ENCODE measurements at places on chromosomes 2 and 18.

- no peak for DNase-seq
Measured at GRCh38 chr2:33484042-33484621, 7.7 kb downstream of the RASGRP3 start.

DNA sequence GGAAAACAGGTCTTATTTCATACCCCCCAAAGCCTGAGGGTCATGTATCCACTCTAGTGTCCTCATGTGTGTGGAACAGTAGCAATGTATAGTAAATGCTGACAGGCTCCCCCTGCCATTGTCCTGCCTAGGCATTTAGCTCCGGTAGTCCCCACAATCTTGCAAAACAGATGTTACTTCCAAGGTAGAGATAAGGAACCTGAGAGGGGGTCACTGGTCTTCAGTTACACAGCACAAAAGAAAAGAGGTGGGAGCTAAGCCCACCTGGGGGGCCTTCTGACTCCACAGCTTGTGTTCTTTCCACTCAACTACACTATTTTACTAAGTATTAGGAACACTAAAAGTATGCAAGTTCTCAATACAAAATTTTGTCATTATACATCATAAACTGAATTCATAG, 17.4 kb upstream of the FECH start:
- no peak for DNase-seq

GRCh38 chr2:159617100-159617499, 752 bp upstream of the BAZ2B start:
- no peak for DNase-seq

DNA sequence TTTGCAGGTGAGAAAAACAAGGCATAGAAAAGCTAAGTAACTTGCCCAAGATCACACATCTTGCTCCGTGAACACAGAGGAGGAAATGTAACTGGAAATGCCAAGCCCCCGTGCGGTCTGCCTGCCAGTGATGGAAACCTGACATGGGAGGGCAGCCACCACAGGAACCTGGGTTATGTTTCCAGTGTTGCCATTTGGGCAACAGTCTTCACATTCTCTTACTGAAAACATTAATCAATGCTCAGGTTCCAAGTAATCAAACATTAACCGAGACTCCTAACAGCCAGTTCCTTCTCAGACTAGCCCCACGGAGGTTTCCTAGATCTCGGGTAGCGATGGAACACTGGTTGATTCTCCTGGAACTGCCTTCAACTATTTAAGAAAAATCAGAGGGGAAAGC, 2.5 kb downstream of the TGFA start:
- DNase-seq = no peak

DNA sequence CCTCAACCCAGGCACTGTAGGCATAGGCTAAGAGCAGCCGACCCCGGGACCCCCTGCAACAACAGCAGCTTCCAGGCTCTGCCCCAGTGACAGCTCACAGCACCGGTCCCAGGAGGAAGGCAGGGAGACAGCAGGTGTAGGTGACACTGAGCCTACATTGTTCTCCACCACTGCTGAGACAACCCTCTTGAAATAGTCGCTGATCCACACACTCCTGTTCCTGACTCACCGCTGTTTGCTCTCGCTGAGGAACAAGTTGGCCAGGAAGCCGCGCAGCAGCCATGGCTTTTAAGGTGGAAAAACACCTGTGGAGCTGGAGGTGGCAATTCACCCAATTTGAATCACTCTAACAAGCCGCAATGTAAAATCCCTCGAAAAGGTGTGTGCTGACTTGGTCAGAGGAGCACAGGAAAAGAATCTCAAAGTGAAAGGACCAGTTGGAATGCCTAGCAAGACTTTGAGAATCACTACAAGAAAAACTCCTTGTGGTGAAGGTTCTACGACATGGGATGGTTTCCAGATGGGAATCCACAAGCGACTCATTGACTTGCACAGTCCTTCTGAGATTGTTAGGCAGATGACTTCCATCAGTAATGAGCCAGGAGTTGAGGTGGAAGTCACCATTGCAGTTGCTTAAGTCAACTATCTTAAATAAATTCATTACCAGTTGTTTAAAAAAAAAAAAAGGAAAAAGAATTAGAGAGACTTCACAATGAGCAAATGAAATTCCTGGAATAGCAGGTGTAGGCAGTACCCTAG, 167.5 kb downstream of the ARL4C start:
- DNase-seq = no peak

DNA sequence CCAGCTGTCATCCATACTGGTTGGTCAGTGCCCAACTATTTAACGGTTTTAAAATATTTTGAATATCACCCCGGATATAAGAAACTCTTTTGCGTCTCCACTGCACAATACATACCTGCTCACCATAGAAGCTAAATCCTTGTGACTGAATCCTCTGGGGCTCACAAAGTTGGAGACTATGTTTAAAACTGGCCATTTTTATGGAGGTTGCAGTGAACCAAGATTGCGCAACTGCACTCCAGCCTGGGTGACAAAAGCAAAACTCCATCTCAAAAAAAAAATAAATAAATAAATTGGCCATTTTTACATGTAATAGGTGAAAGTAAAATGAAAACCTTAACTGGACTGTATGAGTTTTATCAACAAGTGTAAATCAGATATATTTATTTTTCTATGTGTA, 55.6 kb upstream of the TMEM17 start:
- no peak for DNase-seq

DNA sequence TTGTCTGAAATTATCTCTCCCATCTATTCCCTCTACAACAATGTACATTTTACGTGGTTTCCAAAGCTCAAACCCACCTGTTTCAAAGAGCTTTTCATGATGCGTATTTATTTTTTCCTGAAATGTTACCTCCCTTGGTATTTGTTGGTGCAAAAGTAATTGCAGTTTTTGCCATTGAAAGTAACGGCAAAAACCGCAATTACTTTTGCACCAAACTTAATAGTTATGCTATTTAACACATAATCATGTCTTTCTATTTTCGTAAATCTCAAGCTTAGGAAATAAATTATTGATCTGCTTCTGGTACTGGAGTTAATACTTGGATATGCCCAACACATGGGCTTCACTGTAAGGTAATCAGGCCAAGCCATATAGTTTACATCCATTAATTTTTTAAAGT, 85.2 kb downstream of the SUCLG1 start:
- DNase-seq = no peak

- DNase-seq = no peak
Measured at GRCh38 chr18:76824145-76824676, 1.9 kb downstream of the ZNF236 start.

DNA sequence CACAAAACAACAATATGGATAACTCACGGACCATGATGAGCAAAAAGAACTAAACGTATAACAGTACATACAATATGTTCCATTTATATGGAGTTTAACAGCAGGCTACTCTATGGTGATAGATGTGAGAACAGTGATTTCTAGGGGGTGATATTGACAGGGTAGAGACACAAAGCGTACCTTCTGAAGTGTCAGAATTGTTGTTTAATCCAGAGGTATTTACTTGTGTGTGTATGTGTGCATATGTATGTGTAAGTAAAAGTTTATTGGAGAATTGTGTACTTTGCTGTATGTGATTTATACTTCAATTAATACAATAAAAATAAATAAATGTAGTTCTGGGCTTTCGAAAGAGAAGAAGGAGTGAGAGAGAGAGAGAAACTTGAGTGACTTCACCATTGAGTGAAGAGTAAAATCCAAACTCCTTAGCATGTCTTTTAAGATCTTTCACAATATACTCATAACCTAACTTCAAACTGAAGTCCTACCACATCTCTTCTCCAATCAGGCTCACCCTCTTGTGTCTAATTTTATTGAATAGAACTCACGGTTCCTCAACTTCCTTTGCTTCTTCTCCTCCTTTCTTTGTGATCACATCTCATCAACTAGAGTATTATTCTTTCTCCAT, 126.0 kb upstream of the KLF7 start:
- DNase-seq = no peak

DNA sequence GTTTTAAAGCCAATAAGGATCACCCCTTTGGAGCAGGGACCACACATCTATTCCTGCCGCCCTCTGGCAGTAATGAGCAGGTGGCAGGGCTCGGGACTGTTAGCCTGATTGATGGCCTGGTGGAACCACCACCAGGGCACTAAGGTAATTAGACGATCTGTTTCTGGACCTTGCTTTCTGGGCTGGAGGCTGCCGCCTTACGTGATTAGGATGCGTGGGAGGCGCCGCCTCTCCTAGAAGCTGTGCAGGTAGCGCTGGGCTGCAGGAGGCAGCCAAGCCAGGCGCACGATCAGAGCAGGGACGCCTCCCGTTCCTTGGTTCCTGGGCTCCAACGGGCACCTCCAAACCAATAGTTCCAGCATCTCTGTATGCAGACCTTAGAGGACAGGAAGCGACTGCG, 242.6 kb upstream of the RAB12 start:
- no peak for DNase-seq

- no peak for DNase-seq
Measured at GRCh38 chr2:23381084-23381483, 3.9 kb upstream of the KLHL29 start.

DNA sequence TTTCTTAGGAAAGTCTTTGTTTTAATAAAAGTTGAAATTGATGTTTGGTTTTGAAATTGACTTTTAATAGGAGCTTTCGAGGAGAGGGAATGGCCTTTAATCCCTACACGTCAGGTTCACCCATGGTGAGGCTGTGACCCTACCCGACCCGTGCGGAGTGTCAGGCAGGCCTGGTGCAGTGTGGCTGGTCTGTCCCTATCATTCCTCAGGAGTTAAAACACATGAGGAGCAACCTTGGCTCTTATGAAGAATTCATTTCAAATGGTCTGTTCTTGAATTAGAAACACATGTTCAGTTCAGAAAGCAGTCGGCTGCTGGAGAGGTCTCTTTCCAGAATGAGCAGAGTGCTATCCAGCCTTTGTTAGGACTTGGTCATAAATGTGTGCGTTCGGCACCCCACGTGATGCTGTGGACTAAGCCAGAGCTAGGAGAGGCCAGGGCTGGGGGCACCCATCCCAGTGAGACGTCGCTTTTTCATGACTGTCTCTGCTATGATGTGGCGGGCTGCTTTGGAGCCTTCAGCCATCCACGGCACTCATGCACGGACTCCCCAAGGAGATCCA, 54.7 kb downstream of the EMILIN2 start:
- DNase-seq = no peak

DNA sequence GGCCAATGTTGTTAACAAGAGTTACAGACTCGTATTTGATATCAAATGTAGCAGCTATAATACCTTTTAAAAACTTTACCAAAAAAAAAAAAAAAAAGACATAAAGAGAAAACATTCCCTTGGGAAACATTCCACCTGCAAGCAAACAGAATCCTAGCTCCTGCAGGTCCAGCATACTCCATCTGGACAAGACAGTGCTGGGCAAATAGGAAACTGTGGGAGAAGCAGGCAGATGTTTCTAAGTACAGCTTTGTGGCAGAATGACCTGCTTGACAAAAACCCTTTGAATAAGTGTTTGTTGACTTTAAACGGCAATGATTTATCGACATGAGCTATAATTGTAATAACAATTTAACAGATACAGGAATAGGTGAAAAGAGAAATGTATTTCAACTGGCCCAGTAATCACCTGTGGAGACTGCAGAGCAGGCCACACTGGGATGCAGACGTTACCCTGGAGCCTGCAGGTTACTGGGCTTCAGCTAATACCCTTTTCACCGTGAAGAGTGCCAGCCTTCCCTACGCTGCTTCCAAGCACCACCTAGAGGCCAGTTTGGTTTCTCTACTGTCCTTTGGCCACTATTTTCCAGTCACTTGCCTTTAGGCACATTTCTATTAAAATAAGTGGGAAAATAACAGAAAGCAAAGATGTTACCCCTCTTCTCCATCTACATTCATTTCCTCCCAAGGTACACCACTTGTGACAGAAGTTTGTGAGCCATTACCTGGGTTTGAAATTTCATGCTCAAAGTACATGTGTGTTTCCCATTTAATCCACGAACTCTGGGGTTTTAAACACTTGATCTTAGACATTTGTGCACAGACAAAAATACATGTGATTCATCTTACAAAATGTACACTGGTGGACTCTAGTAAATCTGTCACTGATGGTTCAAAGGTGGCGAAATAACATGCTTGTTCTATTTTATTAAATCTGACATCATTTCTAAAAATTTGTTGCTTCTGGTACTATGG, 96.9 kb upstream of the ZNF397 start:
- DNase-seq = peak; percentile 21

GRCh38 chr18:4831127-4831526, 365.9 kb downstream of the AKAIN1 start:
- DNase-seq = no peak

DNA sequence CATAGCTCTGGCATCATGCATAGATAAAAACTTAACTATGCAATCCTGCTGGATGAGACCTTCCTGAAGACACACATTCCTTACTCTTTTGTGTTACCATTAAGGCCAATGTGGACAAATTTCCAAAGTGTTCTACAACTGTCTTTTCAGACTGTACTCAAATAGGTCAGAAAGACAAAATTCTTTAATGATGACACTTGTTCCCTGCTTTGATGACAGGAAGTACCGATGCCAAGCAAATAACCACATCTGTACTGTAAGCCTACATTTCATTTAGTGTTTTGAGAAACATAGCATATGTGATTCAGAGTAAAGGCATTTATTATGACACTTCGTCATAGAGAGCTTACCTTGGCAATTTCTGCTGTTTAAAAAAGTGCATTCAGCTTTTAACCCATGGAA, 55.0 kb downstream of the PMAIP1 start:
- peak; percentile 24 for DNase-seq

GRCh38 chr18:12839526-12840196, 44.4 kb downstream of the PTPN2 start:
- no peak for DNase-seq

DNA sequence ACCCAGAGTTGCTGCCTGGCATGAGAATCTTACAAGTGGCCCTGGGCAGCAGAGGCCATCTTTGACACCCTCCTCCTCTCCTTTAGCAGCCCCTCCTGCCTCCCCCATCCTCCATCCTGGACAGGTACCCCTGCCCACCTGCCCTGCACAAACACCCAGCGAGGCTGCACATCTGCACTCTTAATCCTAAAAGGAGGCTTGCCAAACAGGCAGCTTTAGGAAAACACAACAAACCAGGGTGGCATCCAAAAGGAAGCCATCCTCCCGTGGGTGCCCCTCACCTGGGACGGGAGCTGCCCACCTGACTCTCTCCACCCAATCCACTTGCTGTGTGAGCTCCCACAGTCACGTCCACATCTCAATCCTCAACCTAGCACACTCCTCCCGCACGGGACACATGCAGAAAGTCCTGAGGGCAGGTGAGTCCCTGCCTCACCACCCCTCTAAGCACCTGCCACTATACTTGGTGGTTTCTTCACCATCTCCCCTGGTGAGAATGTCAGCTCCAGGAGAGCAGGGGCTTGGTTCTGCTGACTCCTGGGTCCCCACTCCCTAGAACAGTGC, 5.8 kb downstream of the BIN1 start:
- no peak for DNase-seq
